ENCODE measurements at places on chromosomes 7 and 10.

GRCh38 chr7:38524786-38525185, 106.4 kb downstream of the AMPH start:
- DNase-seq = no peak

GRCh38 chr7:73623798-73624668, at the start of gene MLXIPL:
Gene MLXIPL, minus strand, starts transcription at chr7:73624522. Its CDS starts 30 bp downstream, at chr7:73624492.
- peak; percentile 56 for DNase-seq

GRCh38 chr10:76303682-76304316, 872.4 kb downstream of the LRMDA start:
- DNase-seq = no peak

DNA sequence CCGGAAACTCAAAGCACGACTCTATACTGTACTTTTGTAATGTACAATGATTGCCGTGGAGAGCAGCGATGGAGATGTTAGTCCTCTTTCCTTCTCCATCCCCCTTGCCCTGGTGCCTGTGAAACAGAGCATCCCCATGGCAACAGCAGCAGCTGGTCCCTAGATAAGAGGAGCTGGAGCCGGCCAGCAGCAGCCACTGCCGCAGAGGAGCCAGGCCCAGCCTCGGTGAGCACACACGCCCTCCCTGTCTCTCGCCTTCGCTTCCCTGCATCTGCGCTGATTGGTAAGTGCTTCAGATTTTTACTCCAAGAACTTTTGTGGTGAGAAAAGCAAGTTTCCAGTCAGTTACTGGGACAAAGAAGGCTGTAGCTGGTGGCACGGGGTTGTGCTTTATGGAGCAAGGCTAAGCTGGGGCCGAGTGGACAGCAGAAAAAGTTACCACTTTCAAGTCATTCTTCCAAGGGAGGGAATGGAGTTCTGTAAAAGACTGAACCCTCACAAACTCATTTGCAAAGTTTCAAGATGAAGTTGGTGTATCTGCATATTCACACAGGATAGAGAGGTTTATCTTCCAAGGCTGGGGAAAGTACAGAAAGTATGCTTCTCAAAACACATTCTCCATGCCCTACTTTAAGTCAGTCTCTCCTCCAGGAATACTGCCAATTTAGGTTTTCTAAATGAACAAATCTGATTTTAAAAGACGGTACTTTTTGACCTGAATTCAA, at the start of gene PPP1R17:
Gene PPP1R17, plus strand, starts transcription at position 192 of the 725 bp plus-strand sequence. CDS start 5,227 bp downstream, outside the sequence.
- no peak for DNase-seq

DNA sequence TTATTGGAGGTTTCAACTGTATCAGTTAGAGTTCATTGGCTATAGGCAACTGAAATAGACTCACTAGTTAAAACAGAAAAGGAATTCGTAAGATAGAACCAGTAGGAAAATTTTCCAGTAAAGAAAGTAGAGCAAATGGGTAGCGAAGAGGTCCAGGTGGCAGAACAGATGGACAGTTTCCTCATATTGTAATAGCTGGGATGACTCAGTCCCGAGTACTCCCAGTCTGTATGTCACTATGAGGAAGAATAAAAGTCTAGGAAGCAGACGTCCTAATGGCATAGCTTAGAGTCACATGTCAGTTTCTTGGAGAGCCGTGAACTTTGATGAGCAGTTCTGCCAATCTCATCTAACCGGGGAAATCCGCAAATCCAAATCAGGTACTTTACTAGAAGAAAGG, 95.3 kb downstream of the RNF32 start:
- DNase-seq = no peak
